ENCODE measurements at places on chromosomes 12 and 14. TPM values are rescaled to one million over a fixed set of nuclear protein-coding genes. Genes with fewer than 3 reads are reported as not detected.

MFAP5 gene
- 104 TPM for total RNA-seq

RPS6KL1 gene
- 7.6 TPM for total RNA-seq

SERPINA12 gene
- not detected for total RNA-seq

RHOJ gene
- 5.9 TPM for total RNA-seq

CD4 gene
- total RNA-seq = 3.2 TPM

NAV3 gene
- 5.1 TPM for total RNA-seq

CD69 gene
- total RNA-seq = 1.7 TPM

CCDC59 gene
- 41.8 TPM for total RNA-seq

DNA sequence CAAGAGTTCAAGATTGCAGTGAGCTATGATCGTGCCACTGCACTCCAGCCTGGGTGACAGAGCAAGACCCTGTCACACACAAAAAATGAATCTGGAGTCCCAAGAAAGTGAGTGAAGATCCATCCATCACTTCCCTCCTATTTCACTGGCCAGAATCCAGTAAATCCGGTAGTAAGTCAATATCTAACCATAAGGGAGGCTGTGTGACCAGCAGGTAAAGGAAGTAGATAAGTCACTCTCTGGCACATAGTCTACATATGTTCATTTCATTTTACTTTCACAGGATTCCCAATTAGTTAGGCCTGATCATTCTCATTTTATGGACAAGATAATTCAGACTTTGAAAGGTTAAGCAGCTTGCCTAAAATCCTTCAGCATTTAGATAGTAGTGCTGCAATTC lies 11.9 kb upstream of the TCP11L2 start:
- no peaks in the 10 kb centered on the region for H3K4me1 ChIP-seq
- H3K4me3 ChIP-seq = no peak overlapping the region
- no peaks in the 10 kb centered on the region for H3K27me3 ChIP-seq
- H3K27ac ChIP-seq = no peak overlapping the region
- no peaks in the 10 kb centered on the region for H3K36me3 ChIP-seq

- H3K4me1 ChIP-seq = peaks cover 72% of the 10 kb centered on the region
- no peaks in the 10 kb centered on the region for H3K27me3 ChIP-seq
- peak overlapping the region; percentile 21 for H3K4me3 ChIP-seq
- H3K36me3 ChIP-seq = peaks cover 3% of the 10 kb centered on the region
- peak overlapping the region; percentile 91 for H3K27ac ChIP-seq
- peak; percentile 89 for DNase-seq
Observed at GRCh38 chr12:96241846-96242256, 47.7 kb downstream of the ELK3 start.

- peaks cover 7% of the 10 kb centered on the region for H3K4me1 ChIP-seq
- DNase-seq = no peak
- H3K27ac ChIP-seq = no peak overlapping the region
- H3K27me3 ChIP-seq = peaks cover 8% of the 10 kb centered on the region
- H3K4me3 ChIP-seq = no peak overlapping the region
- H3K36me3 ChIP-seq = no peaks in the 10 kb centered on the region
Observed at GRCh38 chr12:130339951-130340350, 2.3 kb downstream of the PIWIL1 start.

- no peak overlapping the region for H3K4me3 ChIP-seq
- no peak for DNase-seq
- no peaks in the 10 kb centered on the region for H3K36me3 ChIP-seq
- H3K4me1 ChIP-seq = no peaks in the 10 kb centered on the region
- H3K27ac ChIP-seq = no peak overlapping the region
Observed at GRCh38 chr14:72457641-72458040, 436.3 kb downstream of the DPF3 start.

DNA sequence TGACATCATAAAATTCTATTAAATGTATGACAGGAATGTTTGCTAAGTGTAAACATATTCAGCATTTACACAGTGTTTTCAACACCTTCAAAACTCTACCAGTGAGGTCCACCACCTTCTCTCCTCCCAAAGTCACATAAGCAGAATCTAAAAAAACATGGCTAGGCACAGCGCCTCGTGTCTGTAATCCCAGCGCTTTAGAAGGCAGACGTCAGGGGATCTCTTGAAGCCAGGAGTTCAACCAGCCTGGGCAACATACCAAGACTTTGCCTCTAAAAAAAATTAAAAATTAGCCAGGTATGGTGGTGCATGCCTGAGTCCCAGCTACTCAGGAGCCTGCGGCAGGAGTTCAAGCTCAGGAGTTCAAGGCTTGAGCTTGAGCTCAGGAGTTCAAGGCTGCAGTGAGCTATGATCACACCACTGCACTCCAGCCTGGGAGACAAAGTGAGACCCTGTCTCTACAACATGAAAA lies 30.0 kb downstream of the NUMB start:
- DNase-seq = no peak
- H3K27me3 ChIP-seq = no peaks in the 10 kb centered on the region
- H3K27ac ChIP-seq = peak overlapping the region; percentile 12
- no peak overlapping the region for H3K4me3 ChIP-seq

GRCh38 chr12:132986885-132987225 lies 688 bp downstream of the ZNF26 start:
- peak overlapping the region; percentile 85 for H3K4me3 ChIP-seq
- H3K4me1 ChIP-seq = peaks cover 16% of the 10 kb centered on the region
- H3K27ac ChIP-seq = peak overlapping the region; percentile 84
- no peaks in the 10 kb centered on the region for H3K36me3 ChIP-seq
- no peak for DNase-seq

GRCh38 chr12:20368114-20368650 lies at the start of gene PDE3A:
PDE3A (plus strand) TSS chr12:20368537; CDS start chr12:20369285, 748 bp downstream.
- peak; percentile 81 for DNase-seq
- no peaks in the 10 kb centered on the region for H3K36me3 ChIP-seq
- no peaks in the 10 kb centered on the region for H3K4me1 ChIP-seq
- peak within 1 kb of the TSS; percentile 70 for H3K4me3 ChIP-seq

DNA sequence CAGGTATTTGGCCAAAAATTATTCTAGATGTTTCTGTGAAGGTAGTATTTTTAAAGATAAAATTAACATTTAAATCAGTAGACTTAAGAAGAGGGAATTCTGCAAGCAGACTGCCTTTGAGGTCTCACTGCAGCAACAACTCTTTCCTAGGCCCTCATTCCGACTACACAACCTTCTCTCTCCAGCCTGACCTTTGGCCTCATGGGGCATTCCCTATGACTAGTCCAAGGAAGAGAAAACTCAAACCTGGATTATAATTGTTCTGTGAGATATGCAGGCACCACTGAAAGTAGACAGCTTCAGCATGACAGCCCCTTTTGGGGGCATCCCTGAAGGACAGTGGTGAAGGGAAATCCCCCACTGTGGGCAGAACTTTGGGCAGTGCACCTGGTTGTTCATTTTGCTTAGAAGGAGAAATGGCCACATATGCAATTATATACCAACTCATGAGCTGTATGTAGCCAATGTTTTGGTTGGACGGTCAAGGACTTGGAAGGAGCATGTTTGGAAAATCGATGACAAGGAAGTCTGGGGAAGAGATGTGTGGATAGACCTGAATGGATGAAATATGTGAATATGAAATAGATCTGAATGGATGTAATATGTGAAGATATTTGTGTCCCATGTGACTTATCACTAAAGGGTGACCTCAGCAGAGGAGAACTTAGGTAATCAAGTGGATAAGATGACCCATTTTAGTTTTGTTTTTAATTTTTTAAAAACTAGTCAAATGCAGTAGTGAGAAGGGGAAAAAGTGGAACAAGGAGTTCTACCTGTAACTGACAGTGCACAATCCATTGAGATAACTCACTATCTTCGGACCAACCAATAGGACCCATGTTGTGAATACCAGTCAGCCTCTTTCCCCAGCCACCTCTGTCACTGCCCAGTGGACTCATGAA lies 233.3 kb upstream of the FOXN3 start:
- no peak overlapping the region for H3K27ac ChIP-seq
- no peak for DNase-seq
- no peaks in the 10 kb centered on the region for H3K4me1 ChIP-seq
- H3K4me3 ChIP-seq = no peak overlapping the region
- no peaks in the 10 kb centered on the region for H3K36me3 ChIP-seq
- no peaks in the 10 kb centered on the region for H3K27me3 ChIP-seq

DNA sequence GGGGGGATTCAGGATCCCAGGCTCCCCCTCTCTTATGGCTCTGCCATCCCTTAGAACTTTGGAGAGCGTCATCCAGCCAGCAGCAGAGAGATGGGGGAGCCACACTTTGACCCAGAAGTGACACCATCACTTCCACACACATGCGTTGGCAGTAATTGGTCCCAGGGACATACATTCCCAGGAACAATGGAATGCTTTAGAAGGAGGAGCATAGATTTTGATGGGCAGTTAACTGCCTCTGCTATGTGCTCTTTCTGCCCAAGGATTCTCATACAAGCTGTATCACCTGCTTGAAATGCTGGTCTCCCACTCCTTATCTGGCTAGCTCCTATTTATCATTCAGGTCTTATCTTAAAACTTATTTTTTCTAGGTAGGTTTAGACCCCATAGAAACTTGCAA lies 109.0 kb upstream of the RPH3A start:
- DNase-seq = no peak
- H3K27me3 ChIP-seq = no peaks in the 10 kb centered on the region
- H3K36me3 ChIP-seq = no peaks in the 10 kb centered on the region
- no peak overlapping the region for H3K4me3 ChIP-seq
- no peaks in the 10 kb centered on the region for H3K4me1 ChIP-seq

DNA sequence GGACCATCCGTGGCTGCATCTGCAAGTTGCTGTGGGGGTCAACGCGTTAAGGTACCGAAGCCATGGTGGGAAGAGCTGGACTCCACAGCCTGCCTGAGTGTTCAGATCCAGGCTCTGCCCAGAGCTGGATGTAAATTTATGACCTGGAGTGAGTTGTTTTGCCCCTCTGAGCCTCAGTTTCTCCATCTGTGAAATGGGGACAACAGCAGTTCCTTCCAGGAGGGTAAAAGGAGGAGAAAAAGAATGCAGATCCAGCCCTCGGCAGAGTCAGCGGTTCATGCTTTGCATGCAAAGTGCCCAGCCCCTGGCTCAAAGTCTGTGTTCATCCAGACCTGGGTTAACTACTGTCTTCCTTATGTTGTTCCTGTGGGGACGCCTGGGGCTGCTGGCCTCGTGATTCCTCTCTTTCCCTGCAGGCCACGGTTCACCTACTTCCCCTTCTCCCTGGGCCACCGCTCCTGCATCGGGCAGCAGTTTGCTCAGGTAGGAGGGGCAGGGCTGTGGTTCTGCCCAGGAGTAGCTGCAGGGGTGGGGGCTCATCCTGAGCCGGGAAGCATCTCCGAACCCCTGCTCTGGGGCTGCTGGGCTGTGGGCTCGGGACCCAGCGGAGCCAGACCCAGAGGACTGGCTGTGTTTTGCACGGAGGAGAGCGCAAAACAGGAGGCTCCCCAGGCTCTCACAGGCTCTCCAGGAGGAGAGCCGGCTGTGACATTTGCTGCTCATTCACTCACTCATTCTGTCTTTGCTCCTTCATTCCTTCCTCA lies 41.9 kb downstream of the CYP46A1 start:
- H3K4me1 ChIP-seq = peaks cover 14% of the 10 kb centered on the region
- H3K27me3 ChIP-seq = no peaks in the 10 kb centered on the region
- H3K4me3 ChIP-seq = no peak overlapping the region
- no peaks in the 10 kb centered on the region for H3K36me3 ChIP-seq
- no peak overlapping the region for H3K27ac ChIP-seq

- H3K4me1 ChIP-seq = no peaks in the 10 kb centered on the region
- H3K4me3 ChIP-seq = no peak overlapping the region
- no peaks in the 10 kb centered on the region for H3K27me3 ChIP-seq
- H3K36me3 ChIP-seq = no peaks in the 10 kb centered on the region
- no peak overlapping the region for H3K27ac ChIP-seq
Observed at GRCh38 chr14:73477618-73478266, 13.0 kb upstream of the RIOX1 start.

GRCh38 chr12:69338936-69339335 lies 9.2 kb upstream of the LYZ start:
- H3K27ac ChIP-seq = no peak overlapping the region
- no peak overlapping the region for H3K4me3 ChIP-seq
- no peaks in the 10 kb centered on the region for H3K36me3 ChIP-seq
- no peak for DNase-seq
- no peaks in the 10 kb centered on the region for H3K4me1 ChIP-seq

GRCh38 chr12:104275689-104276088 lies 27.9 kb upstream of the EID3 start:
- no peak overlapping the region for H3K27ac ChIP-seq
- no peak overlapping the region for H3K4me3 ChIP-seq
- H3K27me3 ChIP-seq = no peaks in the 10 kb centered on the region
- no peak for DNase-seq
- no peaks in the 10 kb centered on the region for H3K4me1 ChIP-seq
- no peaks in the 10 kb centered on the region for H3K36me3 ChIP-seq

GRCh38 chr12:58648176-58648575 lies 272.1 kb downstream of the LRIG3 start:
- H3K4me1 ChIP-seq = no peaks in the 10 kb centered on the region
- H3K27me3 ChIP-seq = no peaks in the 10 kb centered on the region
- no peaks in the 10 kb centered on the region for H3K36me3 ChIP-seq

DNA sequence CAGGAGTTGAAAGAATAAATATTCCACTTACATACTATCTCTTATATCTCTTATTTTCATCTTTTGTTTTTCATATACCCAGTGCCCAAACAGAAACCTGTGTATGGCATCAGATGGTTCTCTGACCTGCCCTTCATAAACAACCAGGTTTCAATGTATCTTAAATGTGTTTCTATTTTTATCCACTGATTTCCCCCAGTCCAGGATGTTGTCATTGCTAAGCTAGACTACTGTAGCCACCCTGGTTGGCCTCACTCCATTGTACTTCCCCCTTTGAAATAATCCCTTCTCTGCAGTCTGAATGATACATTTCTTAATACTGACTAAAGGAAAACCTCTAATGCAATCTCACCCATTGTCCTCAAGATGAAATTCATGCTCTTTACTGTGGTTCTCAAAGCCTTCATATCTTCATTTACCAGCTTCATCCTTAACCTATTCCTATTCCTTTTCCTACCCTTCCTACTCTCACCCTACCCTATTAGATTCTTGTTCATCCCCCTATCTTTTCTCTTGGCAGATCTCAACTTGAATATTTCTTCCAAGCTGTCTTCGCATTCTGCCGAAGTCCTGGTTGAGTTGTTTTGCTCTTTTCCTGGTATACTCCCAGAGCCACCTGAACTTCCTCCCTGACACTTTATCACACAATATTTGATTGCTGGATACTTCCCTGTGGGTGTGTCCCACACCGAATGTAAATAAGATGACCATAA lies 312.4 kb downstream of the FOXG1 start:
- no peak overlapping the region for H3K4me3 ChIP-seq
- no peak for DNase-seq
- no peaks in the 10 kb centered on the region for H3K27me3 ChIP-seq
- H3K27ac ChIP-seq = no peak overlapping the region

- H3K4me1 ChIP-seq = no peaks in the 10 kb centered on the region
- no peak overlapping the region for H3K27ac ChIP-seq
- no peak for DNase-seq
- no peaks in the 10 kb centered on the region for H3K36me3 ChIP-seq
- H3K4me3 ChIP-seq = no peak overlapping the region
Observed at GRCh38 chr14:36701132-36701531, 39.5 kb downstream of the PAX9 start.

GRCh38 chr12:15904378-15904920 lies 6.7 kb upstream of the DERA start:
- H3K4me3 ChIP-seq = no peak overlapping the region
- no peak overlapping the region for H3K27ac ChIP-seq
- H3K36me3 ChIP-seq = peaks cover 68% of the 10 kb centered on the region
- H3K27me3 ChIP-seq = no peaks in the 10 kb centered on the region

- no peaks in the 10 kb centered on the region for H3K4me1 ChIP-seq
- DNase-seq = no peak
- no peak overlapping the region for H3K27ac ChIP-seq
- H3K4me3 ChIP-seq = no peak overlapping the region
- no peaks in the 10 kb centered on the region for H3K27me3 ChIP-seq
Observed at GRCh38 chr14:40374221-40374620, 942.0 kb upstream of the FBXO33 start.

All from right atrium auricular region (tissue), 2 donors.